ENCODE measurements at places on chromosomes 1 and 21.

DNA sequence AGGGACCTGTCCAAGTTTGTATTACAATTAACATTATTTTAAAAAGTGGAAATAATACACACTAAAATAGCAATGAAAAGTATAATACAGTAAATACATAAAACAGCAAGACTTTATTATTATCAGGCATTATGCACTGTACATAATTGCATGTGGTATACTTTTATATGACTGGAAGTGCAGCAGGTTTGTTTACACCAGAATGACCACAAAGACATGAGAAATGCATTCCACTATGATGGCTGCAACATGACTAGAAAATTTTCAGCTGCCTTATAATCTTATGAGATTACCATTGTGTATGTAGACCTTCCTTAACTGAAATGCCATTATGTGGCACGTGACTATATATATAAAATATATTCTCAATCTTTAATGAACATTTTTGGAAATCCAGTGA, 1699.6 kb downstream of the KCNT2 start:
- DNase-seq: no peak

DNA sequence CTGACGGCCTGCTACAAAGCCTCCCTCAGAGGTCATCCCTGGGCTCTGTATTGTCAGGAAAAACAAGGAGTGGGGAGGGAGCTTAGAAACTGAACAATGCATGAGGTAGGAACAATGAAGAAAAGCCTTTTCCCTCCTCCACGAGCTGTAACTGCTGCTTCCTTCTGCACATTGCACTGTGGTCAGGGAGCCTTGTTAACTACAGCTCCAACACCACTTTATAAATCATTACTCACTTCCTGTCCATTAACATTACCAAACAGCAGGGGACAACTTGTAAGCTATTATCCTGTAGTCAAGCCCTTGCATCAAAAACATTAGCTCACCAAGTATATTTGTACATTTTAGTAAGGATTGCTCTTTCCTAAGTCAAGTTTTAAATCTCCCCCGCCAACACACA, 336.0 kb upstream of the NR5A2 start:
- no peak for DNase-seq

DNA sequence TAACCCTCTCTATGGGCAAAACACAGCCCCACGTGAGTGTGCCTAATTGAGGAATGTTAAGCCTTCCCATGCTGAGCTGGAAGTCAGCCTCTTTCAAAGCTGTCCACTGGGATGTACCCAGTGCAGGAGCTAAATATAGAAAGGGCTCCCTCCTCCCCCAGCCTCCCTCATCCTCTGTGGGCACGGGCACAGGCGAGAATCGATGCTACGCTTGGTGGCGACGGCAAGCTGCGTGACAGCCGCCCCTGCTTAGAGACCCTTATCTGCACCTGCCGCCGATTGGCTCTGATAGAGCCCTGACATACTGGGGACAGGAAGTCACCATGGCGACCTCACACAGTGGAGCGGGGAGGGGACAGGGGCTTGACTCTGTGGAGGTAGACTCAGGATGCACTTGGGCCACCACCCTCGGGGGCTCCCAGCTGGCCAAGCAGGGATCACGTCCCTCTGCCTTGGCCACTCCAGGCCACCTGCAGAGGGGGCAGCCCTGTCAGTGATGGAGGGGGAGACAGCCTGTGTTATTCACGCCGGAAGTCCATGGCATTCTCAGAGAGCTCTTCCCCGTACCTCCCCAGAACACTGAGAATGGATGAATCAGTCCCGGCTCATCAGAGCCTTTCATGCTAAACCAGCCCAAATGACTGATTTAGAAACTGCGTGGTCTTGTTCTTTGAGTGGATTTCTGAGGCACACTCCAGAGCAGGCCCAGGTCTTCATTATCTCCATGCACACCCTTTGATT, 84.8 kb downstream of the KCND3 start:
- DNase-seq: no peak

- DNase-seq: no peak
Measured at GRCh38 chr1:18866314-18866713, 6.9 kb upstream of the TAS1R2 start.

- DNase-seq: no peak
Measured at GRCh38 chr1:171715813-171716251, 26.0 kb downstream of the VAMP4 start.

GRCh38 chr1:19432943-19433718, 52.2 kb downstream of the CAPZB start:
- DNase-seq: no peak

- no peak for DNase-seq
Measured at GRCh38 chr1:210830034-210831028, 303.6 kb downstream of the KCNH1 start.
